ENCODE measurements at places on chromosomes 3 and 15. TPM values are rescaled to one million over a fixed set of nuclear protein-coding genes. Genes with fewer than 3 reads are reported as not detected.

MYLK gene
- 0.68 TPM for total RNA-seq

- no peak for DNase-seq
Measured at GRCh38 chr3:122299215-122299614, 25.8 kb upstream of the CSTA start.

- DNase-seq: no peak
Measured at GRCh38 chr3:109943181-109943580, 605.8 kb upstream of the DPPA4 start.

DNA sequence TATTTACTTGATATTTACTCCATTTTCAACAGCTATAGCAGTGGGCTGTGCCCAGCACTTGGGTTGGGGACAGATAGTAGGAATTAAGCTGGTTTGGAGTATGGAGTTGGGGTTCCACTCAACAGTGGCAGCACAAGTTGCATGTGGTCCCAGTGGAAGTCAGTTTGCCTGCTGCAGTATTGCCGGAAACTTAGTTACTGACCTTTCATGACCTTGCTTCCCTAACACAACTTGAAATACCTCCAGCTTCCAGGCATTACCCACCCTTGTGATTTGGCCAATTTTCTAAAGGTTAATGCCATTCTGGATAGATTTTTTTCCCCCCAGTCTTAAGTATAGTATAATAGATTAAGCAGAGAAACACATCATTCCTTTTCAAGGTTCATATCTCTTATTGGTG, 68.0 kb downstream of the BBX start:
- no peak for DNase-seq

DNA sequence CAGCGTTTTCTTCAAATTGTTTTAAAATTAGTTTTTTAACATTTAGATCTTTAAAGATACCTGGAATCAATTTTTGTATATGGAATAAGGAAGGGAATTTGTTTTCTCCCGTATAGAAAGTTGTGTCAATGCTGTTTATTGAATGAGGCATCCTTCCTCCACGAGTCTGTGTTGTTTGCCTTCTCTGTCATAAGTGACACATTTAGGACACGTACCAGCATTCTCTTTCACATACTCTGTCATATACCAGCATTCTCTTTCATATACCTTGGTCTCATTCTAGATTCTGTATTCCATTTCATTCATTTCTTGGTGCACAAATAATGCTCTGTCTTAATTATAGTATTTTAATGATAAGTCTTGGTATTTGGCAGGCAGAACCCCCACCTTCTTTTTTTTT, 10.3 kb downstream of the ATP11B start:
- no peak for DNase-seq
